Activated CD4-positive, alpha-beta memory T cell treated with anti-CD3 and anti-CD28 coated beads for 36 hours (primary cell): ENCODE measurements at places on chromosomes 5 and 9. TPM values are rescaled to one million over a fixed set of nuclear protein-coding genes. Genes with fewer than 3 reads are reported as not detected.

The CDH9 gene
- not detected for total RNA-seq

- DNase-seq, result peak; percentile 81
- H3K27ac ChIP-seq, result no peak overlapping the region
- H3K27me3 ChIP-seq, result no peaks in the 10 kb centered on the region
- H3K36me3 ChIP-seq, result peaks cover 2% of the 10 kb centered on the region
- H3K4me3 ChIP-seq, result no peak overlapping the region
Observed at GRCh38 chr5:81165493-81166119, 67.5 kb upstream of the CKMT2 start.

DNA sequence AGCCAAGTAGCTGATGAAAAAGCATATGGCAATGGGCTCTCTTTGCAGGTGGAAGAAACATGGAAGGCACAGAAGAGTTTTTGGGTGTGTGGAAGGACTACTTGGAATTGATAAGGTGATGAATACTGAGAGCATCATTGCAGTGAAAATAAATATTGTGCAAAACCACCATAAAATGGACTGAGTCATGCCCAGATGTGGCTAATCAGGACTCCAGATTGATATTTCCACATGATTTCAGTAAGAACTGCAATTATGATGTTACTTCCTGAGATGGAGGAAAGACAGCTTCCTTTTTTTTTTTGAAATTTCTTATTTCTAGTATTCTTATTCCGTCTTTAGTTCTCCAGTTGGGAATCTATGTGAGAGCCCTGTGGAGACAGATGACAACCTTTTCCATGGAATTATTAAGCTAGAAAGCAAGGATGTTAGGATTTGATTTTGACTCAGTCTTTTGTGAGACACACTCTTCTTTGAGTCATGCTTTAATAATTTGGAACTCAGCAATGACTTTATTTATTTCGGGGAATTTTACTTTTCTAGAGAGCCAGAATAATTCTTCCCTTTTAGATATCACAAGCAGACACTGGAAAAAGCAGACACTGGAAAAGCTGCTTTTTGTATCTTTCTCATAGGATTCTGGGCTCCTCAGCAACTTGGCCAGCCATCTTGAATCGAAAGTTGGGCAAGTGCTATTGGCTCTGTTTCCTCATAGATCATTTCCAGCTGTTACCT lies 94.2 kb upstream of the VCAN start:
- H3K27ac ChIP-seq, result no peak overlapping the region
- H3K27me3 ChIP-seq, result peaks cover 2% of the 10 kb centered on the region
- no peaks in the 10 kb centered on the region for H3K4me1 ChIP-seq
- H3K4me3 ChIP-seq, result no peak overlapping the region
- DNase-seq, result no peak

GRCh38 chr9:98074115-98074990 lies 17.8 kb downstream of the NANS start:
- peak overlapping the region; percentile 93 for H3K27ac ChIP-seq
- no peaks in the 10 kb centered on the region for H3K27me3 ChIP-seq
- no peak overlapping the region for H3K4me3 ChIP-seq

DNA sequence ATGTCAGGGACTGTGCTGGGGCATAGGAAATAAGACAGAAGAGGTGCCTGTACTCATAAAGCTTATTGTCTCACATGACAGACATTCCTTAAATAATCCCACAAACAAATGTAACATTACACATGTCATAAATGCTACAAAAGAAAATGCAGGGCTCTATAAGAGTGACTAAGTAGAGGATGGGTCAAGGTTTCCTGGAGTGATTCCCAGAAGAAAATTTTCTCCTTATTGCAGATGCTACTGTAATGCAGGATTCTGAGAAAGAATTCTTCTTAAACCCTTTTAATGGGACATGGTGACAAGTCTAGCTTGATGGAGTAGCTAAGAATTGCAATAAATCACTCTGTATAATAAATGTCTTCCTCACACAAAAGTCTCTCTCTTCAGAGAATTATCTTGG lies 55.7 kb downstream of the SH3TC2 start:
- no peak for DNase-seq
- no peak overlapping the region for H3K27ac ChIP-seq
- H3K4me1 ChIP-seq, result no peaks in the 10 kb centered on the region
- no peak overlapping the region for H3K4me3 ChIP-seq
- no peaks in the 10 kb centered on the region for H3K27me3 ChIP-seq
- no peaks in the 10 kb centered on the region for H3K36me3 ChIP-seq

DNA sequence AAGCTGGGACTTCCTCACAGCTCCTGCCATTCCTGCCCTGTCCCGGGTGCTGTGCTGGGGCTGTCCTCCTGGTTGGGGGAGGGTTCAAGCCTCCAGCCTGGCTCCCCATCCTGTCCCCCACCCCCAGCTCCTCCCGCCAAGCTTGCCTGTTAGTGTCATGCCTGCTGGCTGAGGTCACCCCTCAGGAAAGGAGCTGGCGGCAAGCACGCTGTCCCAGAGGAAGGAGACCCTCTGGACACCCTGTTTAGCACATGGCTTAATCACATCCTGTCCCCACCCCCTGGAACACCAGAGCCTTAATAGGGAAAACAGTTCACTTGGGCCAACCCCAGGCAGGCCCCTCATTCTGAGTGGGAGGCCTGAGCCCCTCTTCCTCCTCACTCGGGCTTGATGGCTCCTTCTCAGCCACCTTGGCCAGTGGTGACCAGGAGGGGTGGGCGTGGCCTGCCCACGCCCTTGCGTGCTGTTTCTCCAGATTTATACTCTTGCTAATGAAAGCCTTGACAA lies 9.2 kb upstream of the PHYHD1 start:
- H3K4me1 ChIP-seq, result peaks cover 41% of the 10 kb centered on the region
- peaks cover 36% of the 10 kb centered on the region for H3K36me3 ChIP-seq
- DNase-seq, result no peak
- H3K4me3 ChIP-seq, result no peak overlapping the region

DNA sequence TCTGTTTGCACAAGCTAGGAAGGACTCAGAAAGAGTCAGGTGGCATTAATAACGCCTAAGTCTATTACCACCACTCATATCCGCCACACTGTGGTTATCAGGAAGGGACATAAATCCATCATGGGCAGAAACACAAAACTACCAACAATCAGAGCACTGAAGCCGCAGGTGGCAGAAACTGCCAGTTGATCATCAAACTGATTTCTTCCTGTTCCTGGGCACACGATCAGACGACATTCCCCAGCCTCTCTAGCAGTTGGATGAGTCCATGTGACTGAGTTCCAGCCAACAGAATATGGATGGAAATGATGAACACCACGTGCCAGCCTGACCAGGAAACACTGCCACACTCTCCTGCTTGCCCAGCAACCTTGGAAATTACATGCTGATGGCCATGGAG lies 181.7 kb downstream of the ELAVL2 start:
- no peaks in the 10 kb centered on the region for H3K36me3 ChIP-seq
- H3K4me3 ChIP-seq, result no peak overlapping the region
- no peak overlapping the region for H3K27ac ChIP-seq
- H3K27me3 ChIP-seq, result no peaks in the 10 kb centered on the region
- DNase-seq, result no peak

DNA sequence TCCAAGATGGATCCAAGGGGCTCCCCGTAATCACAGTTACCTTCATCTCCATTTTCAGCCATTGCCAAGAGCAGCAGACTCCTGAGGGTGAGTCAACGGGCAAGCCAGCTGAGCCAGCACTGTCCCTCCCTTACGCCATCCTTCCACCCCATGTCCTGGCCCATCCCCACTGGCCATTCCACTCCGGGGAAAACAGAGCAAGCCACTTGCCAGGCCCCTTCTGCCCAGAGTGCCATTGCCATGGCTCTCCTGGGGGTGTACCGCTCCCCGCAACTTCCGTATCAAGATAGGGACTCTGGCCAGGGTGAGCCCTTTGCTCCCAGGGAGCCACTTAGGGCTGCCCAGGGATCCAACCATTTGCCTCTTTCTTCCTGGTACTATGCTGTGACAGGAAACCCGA lies 48.9 kb upstream of the CDKN2AIPNL start:
- no peak overlapping the region for H3K4me3 ChIP-seq
- H3K36me3 ChIP-seq, result no peaks in the 10 kb centered on the region
- H3K4me1 ChIP-seq, result peaks cover 11% of the 10 kb centered on the region
- no peak for DNase-seq
- no peak overlapping the region for H3K27ac ChIP-seq

DNA sequence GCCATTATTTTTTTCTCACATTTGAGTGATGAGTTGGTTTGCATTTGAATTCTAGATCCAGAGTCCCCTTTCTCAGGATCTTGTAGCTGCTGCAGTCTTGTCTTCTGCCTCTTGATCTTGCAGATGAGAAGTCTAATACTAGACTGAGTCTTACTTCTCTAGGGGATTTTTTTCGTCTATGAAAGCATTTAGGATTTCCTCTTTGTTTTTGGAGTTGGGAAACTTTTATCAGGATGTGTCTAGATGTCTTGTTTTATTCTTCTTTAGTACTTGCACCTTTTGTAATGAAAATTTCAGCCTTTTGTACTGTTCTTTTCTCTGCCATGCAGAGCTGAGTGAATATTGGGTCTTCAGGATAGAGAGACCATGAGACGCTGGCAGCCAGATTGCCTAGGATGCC lies 65.4 kb downstream of the ZNF618 start:
- H3K27ac ChIP-seq, result no peak overlapping the region
- no peak overlapping the region for H3K4me3 ChIP-seq
- peaks cover 1% of the 10 kb centered on the region for H3K27me3 ChIP-seq
- DNase-seq, result no peak
- H3K4me1 ChIP-seq, result no peaks in the 10 kb centered on the region

DNA sequence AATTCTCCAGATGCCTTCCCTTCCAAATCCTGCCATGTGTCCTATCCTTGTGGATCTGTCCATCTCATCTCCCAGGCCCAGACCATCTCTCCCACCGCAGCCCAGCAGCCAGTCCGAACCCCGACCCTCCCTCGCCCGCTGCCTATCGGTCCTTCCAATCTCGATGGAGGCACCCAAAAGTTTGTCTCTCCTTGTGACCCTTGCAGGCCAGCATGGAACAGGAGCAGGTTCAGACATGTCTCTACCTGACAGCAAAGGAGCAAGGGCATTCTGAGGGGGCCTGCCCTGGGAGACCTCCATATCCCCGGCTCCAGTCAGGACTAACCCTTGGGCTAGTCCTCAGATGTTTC lies 51.0 kb downstream of the SEMA4D start:
- peaks cover 95% of the 10 kb centered on the region for H3K4me1 ChIP-seq
- H3K4me3 ChIP-seq, result no peak overlapping the region
- H3K27ac ChIP-seq, result peak overlapping the region; percentile 72
- DNase-seq, result no peak
- H3K36me3 ChIP-seq, result peaks cover 23% of the 10 kb centered on the region

DNA sequence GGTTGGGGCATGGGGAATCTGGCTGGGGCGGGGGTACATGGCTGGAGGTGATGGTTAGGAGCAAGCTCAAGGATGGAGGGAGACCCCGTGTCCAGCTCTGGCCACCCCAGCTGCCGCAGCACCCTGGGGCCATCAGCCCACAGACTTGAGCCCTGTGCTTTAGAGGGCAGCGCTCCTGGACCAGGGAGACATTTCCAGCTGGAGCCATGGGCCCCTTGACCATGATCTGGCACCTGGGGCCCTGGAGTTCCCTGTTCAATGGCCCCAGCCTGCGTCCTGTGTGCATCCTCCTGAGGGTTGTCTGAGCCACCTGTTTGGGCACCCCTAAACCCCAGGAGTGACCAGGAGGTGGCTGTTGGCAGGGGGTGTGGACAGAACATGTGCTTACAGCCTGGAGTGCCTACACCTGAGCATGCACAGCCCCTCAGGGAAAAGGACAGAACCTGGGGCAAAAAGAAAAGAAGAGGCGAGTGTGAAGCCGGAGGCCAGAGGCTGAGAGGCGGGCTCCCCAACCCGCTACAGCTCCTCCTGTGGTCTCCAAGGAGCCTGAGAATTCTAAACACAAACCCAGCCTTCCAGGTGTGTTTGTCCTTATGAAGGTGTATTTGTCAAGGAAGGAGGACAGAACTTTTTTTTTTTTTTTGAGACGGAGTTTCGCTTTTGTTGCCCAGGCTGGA lies 126.7 kb downstream of the C9orf50 start:
- H3K4me1 ChIP-seq, result peaks cover 49% of the 10 kb centered on the region
- no peak overlapping the region for H3K27ac ChIP-seq
- H3K27me3 ChIP-seq, result no peaks in the 10 kb centered on the region
- no peak for DNase-seq
- no peak overlapping the region for H3K4me3 ChIP-seq
- H3K36me3 ChIP-seq, result peaks cover 27% of the 10 kb centered on the region

- no peaks in the 10 kb centered on the region for H3K27me3 ChIP-seq
- H3K4me3 ChIP-seq, result no peak overlapping the region
- DNase-seq, result no peak
- H3K36me3 ChIP-seq, result peaks cover 10% of the 10 kb centered on the region
Observed at GRCh38 chr9:112841261-112841660, 49.4 kb downstream of the SLC46A2 start.

DNA sequence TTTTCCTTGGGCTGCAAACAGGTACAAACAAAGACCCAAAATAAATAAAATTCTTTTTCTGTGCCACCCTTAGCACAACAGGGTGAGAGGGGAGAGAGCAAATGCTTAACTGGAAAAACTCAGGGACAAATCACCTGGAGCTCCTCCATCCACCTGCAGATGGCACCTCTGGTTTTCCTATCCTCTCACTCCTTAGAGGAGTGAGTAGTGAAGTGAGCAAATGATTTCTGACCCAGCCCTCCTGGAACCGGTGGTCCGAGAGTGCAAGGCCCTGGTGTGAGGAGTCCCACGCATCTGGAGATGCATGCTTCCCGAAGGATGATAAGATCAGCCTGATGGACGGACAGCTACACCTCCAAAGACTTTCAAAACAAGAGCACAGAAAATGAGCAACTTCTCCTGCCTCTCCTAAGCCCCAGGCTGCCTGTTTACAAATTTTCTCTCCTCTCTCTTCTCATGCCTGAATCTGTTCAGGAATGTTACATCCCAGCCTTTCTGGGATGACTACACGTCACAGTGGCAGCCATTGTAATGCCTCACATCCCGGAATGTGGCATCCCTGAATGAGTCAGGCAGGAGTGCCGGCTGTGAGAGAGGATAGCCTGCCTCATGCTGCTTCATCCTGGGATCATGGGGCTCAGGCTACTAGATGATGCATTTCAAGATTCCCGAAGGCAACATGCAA lies 86.4 kb downstream of the ADRB2 start:
- H3K27me3 ChIP-seq, result no peaks in the 10 kb centered on the region
- no peaks in the 10 kb centered on the region for H3K36me3 ChIP-seq
- H3K4me1 ChIP-seq, result peaks cover 8% of the 10 kb centered on the region
- H3K27ac ChIP-seq, result no peak overlapping the region
- no peak for DNase-seq

DNA sequence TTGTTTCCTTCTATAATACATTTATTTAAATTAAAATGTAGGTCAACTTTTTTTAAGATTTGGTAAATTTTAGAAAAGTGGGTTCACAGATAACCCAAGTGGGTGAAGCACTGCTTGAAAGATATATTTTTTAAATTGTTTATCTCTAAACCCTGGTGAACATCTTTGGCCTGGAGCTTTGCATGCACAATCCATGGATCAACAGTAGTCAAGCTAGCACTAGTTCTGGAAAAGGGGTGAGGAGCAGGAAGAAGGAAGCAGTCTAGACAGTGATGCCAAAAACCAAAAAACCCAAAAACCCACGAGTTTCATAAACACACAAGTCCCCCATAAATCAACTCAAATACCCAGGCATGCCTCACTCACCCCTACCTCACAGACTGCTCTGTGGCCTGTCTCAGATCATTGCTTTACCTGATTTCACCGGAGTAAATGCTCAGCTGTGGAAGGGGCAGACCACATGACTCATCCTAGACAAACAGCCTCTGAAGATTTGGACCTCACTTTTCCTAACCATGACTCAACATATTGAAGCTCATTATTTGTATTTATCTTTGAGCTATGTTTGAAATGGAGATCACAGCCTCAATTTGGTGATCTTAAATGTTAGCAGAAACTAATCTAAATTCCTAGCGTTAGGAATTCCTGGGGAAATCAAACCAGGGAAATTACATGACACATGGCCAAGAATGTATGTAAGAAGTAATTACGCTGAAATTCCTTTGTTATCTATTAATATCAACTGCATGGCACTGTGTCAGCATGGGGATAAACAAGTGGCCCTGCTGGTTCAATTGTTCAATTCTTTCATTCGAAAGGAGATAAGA lies 149.6 kb downstream of the ZNF608 start:
- no peak overlapping the region for H3K27ac ChIP-seq
- no peaks in the 10 kb centered on the region for H3K4me1 ChIP-seq
- no peaks in the 10 kb centered on the region for H3K36me3 ChIP-seq
